ENCODE measurements at places on chromosomes 5 and 9.

GRCh38 chr9:108100571-108100970 lies 611.0 kb upstream of the KLF4 start:
- DNase-seq = no peak

DNA sequence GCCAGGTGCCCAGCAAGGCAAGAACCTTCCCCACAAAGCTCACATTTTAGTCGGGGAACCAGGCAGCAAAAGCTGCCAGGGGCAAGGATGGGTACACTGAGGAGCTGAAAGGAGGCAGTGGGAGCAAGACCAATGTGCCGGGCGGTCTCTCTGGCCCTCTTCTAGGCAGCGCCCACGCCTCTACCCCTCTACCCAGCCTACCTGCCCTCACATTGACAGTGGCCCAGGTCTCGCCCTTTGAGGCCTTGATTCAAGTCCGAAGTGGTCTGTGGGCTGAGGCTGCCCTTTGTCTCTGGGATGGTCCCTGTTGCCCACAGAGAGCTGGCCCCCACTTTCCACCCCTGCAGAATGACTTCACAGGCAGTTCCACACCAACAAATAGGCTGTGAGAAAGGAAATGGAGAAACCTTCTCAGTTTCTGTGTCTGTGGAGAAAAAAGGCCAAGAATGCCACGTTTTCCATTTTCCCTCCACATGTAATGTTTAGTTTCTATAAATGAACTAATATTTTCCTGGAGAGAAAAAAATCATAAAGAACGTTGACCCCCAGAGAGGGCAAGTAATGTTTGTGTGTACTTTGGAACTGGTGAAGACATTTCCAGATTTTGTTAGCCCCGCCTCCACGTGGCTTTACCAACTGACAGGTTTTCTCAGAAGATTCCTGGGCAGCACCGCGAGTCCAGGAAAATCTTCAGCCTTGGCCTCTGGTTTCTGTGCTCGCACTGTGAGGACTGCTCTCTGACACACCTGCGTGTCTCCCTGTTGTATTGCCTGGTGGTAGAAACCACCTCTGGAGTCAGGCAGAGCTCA lies 57.4 kb upstream of the ANGPTL2 start:
- no peak for DNase-seq

DNA sequence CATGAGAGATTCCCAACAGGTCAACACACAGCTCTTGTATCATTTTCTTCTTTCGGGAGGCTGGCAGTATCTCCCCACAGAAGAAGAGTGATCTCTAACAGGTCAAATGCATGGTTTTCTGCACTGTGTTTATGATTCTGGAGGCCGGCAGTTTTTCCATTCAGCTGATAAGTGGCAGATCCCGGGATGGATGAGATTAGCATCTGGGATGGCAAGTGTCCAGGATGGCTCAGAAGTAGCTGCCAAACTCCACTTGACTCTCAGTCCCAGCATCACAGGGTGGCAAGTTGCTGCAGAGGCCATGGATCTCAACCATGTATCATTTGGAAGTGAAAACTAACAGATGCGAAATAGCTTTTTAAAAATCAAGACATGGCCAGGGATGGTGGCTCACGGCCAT lies 97.8 kb upstream of the SLC44A1 start:
- no peak for DNase-seq

DNA sequence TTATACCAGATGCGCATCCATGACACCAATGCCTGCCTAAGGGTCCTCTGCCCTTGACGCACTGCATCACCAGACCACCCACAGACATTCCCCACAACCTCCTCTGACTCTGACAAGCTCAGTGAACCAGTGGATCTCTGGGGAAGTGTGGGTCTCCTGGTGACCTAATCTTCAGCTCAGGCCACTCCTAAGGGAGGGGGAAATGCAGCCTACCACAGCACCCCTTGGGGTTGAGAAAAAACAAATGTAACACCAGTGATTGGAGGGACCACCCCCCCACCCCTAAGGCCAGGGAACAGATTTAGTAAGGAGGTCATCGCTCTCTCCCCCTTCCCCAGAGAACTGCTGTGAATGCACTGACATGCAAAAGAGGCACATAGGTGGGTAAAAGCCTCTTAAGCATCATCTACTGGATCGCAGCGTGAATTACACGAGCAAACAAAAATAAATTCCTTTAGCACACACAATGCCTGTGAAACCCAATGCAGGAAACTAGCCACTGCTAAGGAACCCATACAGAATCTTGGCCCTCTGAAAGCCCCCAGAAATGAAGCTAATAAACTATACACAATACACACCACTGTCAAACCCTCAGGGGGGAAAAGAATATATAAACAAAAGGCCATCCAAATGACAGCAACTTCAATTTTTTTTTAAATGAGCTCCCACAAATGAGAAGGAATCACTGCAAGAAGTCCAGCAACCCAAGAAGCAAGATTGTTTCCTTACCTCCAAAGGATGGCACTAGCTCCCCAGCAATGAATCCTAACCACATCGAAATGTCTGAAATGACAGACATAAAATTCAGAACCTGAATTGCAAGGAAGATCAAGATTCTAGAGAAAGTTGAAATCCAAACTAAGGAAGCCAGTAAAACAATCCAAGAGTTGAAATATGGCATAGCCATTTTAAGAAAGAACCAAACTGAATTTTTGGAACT lies 513.7 kb upstream of the PTGER4 start:
- peak; percentile 38 for DNase-seq

- DNase-seq = no peak
These were observed 168.9 kb downstream of the ERCC6L2 start for GRCh38 chr9:96044401-96044800.

DNA sequence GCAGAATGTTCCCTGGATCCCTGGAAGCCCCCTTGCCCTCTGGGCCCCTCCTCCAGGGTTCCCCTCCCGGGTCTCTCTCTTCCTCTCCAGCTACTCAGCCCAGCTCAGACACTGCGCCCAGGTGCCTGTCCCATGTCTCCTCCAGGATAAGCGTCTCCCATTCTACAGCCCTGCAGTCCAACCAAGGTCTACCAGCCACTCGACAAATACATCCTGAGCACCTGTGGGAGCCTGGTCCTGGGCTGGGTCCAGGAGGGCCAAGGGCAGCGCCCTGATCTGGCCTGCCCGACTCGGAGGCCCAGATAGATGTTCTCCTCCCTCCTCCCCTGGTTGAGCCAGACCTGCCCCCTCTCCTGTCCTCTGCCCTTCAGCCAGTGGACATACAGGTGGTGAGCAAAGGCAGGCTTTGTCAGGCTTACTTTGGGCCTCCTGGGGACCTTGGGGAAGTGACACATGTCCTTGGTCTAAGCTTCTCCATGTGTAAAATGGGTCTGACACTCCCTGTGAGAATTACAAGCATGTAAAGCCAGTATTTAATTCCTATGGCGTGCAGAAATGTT lies 1.4 kb downstream of the FLT4 start:
- no peak for DNase-seq

DNA sequence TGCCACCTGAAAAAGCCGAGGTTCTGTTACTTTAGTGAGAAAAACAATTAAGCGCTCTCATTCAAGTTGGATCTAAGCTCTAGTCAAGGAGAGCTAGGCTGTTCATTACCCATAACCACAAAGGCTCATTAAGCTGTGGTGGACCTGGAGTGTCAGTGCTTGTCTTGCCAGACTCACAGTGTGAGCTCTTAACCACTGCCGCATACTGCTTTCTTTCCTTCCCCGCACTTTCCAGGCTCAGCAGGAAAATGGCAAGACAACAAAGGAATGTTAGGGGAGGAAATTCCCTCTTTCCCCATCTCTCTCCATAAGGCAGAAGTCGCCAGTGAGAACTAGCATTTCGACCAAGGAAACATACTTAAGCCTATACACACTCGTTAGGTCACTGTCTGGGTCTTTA lies 467.3 kb downstream of the ENC1 start:
- no peak for DNase-seq

DNA sequence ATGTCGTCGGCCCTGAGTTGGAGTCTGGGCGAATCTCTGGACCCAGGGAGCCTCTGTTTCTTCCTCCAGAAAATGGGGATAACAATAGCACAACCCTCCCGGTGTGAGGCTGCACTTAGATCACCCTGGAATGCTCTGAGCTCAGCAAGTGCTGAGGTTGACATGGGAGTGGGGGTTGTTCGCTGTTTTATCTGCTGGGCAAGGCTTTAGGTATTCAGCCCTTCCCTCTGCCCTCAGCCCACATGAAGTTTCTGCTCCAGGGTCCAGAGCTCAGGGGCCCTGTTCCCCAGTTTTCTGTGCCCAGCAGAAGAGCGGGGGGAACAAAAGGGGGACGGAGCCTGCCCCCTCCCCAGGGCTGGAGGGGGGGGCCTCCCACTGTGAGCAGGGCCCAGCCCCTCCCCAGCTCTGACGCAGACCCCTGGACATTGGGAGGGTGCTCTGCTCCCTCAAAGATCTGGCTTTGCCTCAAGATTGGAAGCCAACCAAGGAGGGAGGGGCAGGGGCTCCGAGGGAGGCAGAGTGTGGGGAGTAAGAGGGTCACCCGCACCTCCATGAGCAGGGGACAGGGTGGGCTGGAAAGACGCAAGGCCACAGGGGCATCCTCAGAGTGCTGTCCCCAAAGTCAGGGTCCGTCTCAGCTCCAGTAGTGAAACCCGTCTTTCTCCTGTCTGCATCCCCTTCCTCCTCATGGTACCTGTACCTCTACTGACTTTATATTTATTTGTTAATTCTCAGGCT lies 215.6 kb downstream of the C9orf50 start:
- DNase-seq = no peak

GRCh38 chr5:96312383-96312782 lies 120.7 kb downstream of the PCSK1 start:
- no peak for DNase-seq

- no peak for DNase-seq
These were observed 38.1 kb downstream of the ADAMTS2 start for GRCh38 chr5:179307013-179307800.

- peak; percentile 3 for DNase-seq
These were observed 439.3 kb downstream of the DTWD2 start for GRCh38 chr5:118548761-118549720.

DNA sequence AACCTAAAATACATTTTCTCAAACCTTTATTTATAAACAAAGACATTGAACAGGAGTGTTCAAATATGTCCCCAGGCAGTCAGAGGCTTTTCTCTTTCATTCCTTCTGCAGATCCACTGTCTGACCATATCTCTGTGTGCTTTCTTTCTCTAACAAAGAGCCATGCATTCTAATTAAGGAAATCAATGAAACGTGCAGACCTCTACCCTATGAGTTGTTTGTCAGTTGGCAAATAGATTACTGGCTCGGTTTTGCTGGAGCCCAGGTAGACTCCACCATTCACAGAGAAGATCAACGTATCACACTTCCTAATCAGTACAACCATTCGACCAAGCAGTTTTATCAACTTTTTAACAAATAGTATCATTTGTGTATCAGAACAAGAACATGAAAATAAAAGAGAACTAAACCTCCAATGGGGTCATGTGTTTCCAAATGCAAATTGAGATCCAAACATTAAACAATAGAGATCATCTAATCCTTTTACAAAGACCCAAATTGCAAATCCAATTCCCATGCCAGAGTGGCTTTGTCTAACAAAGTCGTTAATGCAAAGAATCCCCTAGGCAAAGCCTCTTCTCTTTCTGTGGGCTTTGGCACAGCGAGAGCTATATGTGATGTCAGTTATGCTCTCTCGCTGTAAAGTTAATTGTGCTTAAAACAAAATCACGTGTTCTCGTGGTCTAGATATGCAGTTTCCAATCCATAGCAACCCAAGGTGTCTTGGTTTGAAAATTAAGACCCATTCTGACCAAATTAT lies 16.8 kb downstream of the KLF4 start:
- DNase-seq = no peak

- no peak for DNase-seq
These were observed 13.2 kb upstream of the PPP1R2B start for GRCh38 chr5:156836846-156837245.

DNA sequence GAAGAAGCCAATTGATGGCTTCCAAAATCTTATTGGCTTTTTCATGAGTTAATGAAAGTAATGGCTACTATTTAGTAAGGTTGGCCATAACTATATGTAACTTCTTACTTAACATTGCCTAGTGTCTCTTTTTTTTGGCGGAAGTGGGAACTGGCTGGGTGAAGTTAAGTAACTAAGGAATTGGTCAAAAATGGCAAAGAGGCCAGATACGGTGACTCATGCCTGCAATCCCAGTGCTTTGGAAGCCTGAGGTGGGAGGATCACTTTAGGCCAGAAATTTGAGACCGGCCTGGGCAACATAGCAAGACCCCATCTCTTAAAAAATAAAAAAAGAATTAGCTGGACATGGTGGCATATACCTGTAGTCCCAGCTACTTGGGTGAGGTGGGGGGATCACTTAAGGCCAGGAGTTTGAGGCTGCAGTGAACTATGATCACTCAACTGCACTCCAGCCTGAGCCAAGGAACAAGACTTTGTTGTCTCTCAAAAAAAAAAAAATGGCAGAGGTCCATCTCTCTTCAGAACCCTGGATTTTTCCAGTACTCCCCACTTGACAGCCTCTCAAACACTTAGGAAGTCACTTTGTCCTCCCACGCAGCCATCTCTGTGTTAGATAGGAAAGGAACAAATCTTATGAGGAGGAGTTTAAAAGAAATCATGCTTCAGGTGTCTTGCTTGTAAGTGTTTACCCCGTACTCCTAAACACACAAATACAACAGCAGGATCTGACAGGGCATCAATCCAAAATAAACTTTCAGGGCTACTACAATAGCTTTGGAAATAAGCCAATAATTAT lies 75.7 kb downstream of the TEK start:
- no peak for DNase-seq

DNA sequence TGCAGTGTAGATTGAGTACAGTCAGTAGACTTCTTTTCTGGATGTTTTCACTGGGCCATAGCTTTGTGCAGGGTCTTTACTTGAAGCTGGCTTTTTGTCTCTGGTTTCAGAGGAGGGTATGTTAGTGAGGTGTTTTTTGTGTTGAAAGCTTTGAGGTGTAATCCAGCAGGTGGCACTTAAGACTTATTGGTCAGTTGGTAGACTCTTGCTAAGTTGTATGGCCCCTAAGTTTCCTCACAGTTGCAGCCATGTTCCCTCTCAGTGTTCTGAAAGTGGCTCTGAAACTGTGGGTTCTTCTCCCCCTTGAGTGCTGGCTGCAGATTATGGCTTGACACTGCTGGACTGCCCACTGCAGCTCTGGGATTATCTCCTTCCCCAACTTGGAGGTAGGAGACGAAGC lies 55.7 kb upstream of the SLC44A1 start:
- no peak for DNase-seq

DNA sequence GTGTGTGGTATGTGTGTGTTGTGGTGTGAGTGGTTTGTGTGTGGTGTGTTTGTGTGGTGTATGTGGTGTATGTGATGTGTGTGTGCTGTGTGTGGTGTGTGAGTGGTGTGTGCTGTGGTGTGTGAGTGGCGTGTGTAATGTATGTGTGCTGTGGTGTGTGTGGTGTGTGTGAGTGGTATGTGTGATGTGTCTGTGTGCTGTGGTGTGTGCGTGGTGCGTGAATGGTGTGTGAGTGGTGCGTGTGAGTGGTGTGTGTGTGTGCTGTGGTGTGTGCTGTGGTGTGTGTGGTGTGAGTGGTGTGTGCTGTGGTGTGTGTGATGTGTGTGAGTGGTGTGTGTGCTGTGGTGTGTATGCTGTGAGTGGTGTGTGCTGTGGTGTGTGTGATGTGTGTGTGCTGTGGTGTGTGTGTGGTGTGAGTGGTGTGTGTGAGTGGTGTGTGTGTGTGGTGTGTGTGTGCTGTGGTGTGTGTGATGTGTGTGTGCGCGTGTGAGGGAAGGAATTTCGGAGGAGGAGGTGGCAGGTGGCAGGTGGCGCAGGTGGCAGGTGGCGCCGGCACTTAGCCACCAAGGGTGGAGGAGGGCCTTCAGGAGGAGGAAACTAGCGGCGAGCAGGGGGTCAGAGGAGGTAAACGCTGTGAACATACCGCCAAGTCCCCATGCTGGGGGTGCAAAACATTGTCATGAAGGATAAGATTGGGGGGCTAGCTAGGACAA lies 191.8 kb downstream of the MELK start:
- DNase-seq = no peak

Data from inflammatory macrophage treated with lipopolysaccharide for 4 hours (primary cell).